Stimulated activated CD4-positive, alpha-beta T cell treated with anti-CD3 and anti-CD28 coated beads, Interleukin-1b, Interleukin-23, amount 100 ng/mL, for 1 hour (primary cell): ENCODE measurements at places on chromosomes 7 and 10.
A peak's percentile ranks its signal among the peaks of the same experiment; 100 is the strongest.

DNA sequence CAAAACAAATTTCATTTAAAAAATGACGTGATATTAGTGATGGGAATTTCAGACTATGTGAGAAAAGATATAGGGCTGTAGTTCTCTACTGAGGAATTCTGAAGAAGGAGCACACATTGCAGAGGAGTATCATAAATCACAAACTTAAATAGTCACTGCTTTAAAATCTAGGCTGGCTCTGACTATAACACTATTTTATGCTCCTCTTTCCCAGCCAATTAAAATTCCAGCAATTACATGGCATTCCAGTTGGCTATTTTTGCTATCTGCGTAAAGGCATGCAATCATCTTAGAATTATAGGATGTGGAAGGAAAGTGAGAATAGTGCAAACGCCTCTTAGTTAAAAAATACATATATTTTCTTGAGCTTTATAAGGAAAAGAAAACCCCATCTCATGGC lies 123.1 kb downstream of the GNAI1 start:
- DNase-seq: no peak

- no peak for DNase-seq
Observed at GRCh38 chr10:103397191-103397825, 882 bp downstream of the PDCD11 start.

DNA sequence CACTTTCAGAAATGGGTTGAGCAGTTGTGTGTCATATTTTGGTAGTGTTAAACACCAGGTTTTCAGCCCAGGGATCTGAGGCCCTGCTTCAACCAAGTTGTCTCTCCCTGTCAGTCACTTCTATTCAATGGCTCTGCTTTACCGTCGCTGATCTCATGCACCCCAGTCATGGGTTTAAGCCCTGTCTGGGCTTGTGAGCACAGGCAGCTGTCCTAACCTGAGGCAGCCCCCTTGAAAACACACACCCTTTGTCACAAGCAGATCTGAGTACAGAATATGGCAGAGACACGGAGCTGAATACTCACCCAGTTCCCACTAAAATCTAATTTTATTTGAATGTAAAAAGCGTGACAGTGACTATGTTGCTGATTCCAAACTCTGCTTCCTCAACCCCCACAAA lies 110.6 kb upstream of the GLI3 start:
- no peak for DNase-seq

DNA sequence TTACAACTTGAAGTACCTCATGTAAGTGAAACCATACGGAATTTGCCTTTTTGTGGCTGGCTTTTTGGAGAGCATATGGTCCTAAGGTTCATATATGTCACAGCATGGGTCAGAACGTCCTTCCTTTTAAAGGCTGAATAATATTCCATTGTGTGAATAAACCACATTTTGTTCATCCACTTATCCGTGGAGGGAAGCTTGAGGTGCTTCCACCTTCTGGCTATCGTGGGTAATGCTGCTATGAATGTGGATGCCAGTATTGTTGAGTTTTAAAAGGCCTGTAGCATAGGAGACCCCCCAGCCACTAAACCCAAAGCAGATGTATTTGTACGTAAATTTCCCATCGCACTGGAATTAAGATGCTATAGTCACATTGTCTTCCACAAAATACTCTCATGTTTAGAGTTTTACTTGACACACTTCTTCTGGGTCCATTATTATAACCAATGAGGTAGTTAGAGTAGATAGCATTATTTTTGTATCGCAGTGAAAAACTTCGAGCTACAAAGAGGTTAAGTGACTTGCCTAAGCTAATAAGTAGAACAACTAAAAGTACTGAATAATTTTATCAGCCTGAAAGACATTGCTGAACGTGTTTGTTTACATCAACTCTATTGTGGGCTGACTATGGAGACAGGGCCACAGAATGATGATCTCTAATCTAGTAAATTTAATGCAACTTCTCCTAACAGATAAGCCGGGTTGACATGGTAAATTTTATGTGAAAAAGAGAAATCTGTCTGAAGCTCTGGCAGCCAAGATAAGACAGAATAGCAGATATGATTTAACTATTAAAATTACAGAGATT lies 183.0 kb upstream of the CTBP2 start:
- DNase-seq: no peak

DNA sequence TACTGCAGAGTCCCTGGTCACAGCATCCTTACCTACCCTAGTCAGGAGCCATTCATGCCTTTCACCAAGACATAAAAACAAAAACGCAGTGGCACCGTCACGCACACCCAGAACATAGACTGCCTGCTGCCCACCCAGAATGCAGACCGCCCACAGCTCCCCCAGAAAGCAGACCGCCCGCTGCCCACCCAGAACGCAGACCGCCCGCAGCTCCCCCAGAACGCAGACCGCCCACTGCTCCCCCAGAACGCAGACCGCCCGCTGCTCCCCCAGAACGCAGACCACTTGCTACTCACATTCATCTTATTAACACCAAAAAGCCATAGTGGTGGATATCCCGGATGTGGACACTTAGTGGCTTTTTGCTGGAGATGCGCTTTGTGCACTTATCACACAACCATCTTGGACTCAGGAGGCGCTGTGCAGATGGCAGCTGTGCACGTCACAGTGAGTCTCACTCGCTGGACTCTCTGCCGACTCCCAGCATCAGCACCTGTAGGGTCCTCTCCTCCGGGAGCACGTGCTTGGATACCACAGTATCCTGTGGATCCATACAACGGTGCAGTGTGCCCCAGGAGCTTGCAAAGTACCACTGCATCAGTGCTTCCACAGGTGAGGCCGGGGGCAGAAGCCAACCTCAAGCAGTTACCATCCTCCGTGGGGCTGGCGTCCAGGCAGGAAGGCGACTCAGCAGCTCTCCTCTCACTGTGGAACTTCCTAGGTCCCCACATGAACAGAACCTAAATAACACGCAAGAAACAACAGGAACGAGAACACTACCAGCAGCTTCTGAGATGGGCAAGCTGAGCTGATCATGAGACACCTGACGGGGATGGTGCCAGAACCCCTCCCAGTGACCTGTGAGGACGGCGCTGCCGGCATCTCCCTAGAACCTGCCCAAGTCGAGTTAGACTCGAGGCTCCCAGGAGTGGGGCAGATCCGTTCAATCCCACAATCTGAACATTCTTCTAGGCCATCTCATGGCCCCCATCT lies 161.0 kb downstream of the DIP2C start:
- DNase-seq: no peak

GRCh38 chr7:73820013-73820412 lies 10.8 kb upstream of the CLDN4 start:
- DNase-seq: no peak

DNA sequence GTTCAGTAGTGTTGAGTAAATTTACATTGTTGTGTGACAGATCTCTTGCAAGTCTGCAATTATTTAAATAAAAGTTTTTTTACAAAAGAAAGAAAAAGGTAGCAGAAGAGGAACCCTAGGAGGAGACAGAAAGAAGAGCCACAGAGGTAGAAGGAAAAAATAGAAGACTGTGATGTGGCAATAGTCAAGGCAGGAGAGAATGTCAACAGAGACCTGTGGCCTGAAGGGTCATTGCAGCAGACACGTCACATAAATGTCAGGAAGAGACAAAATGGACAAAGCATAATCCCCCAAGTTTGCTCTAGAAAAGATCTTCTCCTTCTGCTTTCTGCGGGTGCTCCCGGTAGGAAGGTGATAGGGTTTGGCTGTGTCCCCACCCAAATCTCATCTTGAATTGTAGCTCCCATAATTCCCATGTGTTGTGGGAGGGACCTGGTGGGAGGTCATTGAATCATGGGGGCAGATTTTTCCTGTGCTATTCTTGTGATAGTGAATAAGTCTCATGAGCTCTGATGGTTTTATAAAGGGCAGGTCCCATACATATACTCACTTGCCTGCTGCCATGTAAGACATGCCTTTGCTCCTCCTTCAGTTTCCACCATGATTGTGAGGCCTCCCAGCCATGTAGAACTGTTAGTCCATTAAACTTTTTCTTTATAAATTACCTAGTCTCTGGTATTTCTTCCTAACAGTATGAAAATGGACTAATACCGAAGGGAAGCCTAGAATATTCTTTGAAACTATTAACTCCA lies 41.1 kb upstream of the KDM7A start:
- no peak for DNase-seq

GRCh38 chr7:4190010-4190981 lies 491.8 kb upstream of the FOXK1 start:
- DNase-seq: no peak

GRCh38 chr10:71766717-71767419 lies 6.5 kb downstream of the VSIR start:
- DNase-seq: no peak

- no peak for DNase-seq
Observed at GRCh38 chr7:66198956-66199355, 6.2 kb upstream of the TPST1 start.

DNA sequence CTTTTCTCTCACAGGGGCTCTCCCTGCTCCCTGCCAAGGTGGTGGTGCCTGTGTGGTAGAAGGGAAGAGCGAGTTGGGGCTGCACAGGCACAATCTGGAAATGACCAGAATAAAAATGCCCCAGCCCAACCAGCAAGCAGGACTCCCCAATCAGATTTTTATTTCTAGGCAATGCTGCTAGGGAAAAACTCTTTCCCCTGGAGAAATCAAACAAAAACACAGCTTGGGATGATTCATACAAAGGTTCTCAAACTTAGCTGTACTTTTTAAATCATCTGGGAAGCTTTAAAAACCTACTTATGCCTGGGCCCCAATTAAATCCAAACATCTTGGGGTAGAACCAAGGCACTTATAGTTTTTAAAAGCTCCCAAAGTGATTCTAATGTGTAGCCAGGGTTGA lies 243.2 kb downstream of the HTR7 start:
- no peak for DNase-seq

DNA sequence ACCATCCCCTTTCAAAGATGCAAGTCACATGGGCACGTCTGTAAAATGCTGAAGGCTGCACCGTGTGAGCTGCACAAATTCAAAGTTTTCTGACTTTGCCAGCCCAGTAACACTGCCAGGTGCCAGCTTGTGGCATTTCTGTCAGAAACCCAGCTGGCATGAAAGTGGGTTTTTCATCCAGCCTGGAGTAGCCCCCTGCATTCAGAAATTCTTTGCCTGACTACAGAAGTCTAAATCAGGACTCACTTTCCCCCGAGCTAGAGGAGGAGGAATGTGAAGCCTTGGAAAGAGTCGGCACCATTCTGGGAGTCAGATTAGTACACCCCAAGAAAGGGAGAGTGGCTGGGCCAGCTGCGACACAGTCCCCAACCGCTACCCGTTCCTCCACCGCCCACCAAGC lies 56.7 kb upstream of the EN2 start:
- no peak for DNase-seq

DNA sequence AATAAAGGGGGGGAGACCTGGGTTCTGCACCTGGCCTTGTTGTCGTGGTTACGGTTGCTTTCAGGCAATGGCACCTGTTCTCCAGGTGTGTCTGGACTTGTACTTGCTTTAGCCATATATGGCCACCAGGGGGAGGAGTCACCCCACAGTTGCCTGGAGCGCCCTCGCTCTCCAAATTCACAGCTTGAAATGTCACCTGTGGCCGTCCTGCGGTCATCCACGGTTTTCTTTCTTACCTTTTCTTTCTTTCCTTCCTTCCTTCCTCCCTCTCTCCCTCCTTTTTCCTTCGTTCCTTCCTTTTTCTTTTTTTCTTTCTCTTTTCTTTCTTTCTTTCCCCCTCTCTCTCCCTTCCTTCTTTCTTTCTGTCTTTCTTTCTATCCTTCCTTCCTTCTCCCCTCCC lies 157.2 kb upstream of the ZNF92 start:
- DNase-seq: peak; percentile 26

DNA sequence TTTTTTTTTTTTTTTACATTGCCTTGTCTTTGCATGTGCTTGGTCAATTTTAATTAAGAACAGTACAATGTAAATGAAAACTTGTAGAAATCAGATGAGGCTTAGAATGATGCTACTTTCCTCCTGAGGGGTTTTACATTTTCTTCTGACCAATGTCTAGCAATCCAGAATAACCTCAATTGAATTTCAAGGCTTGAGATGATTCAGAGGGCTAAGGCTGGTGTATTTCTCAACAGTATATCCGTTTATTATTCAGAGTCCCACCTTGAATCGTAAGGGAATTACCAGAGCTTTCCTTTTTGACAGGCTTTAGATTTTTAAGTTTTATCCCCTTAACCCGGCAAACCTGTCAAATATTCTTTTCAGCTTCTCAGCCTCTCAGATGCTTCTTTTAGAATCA lies 231.2 kb upstream of the STK17A start:
- no peak for DNase-seq

DNA sequence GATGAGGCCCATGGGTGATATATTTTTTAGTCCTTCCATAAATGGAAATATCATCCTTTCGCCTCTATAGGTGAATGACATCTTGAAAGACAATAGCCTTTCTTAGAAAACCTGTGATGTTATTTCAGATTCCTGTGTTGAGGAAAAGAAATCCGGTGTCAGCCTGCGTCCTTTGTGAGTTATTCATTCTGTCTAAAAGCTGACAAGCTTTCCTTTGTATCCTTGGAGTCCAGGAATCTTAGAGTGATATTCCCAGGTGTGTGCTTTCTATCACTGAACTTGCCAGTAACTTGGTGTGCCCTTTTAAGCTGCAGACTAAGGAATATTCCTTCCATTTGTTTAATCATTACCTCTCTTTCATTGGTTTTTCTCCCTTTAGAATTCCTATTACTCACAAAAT lies 41.0 kb downstream of the EVX1 start:
- no peak for DNase-seq

DNA sequence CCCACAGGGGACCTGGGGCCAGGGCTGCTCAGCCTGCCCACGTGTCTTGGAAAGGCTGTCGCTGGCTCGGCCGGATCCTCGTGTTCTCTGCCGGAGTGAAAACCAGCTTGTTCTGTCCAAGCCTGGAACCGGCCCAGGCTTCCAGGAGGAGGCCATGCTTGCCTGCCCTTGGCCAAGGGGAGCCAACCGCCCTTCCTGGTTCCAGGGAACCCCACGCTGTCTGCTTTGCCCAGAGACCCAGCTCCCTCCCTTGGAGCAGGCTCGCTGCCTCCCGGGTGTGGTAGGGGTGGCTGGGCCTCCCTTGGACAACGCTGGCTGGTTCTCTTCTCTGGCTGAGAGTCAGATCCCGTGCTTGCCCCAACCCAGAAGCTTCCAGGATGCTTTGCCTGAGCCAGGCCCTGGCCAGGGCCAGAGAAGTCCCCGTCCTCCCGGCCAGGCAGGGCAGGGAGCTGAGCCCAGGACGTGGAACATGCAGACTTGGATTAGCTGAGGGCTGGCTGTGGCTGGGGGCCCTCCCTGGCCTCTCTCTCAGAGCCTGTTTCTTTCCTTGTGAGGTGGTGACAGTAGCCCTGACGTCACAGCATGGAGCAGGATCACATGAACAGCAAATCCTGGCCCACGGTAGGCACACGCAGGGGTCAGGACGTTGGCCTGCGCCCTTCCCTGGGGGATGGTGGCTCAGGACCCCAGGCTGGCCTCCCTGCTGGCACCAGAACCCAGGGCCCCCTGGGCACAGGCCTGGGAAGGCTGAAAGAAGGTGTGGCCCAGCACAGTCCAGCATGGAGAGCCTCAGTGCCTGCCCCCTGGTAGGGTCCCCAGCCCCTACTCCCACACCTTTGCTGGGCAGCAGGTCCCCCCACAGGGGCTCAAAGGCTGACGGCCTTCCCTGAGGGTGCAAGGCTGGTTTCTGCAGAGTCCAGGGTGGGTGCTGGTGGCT lies 67.5 kb downstream of the PWWP2B start:
- no peak for DNase-seq
